Mesenteric fat pad (tissue), 1 donor: ENCODE measurements at places on chromosomes 2 and 18. TPM values are rescaled to one million over a fixed set of nuclear protein-coding genes. Genes with fewer than 3 reads are reported as not detected.

Gene UCN
- total RNA-seq: 1.0 TPM

Gene GPR45
- not detected for total RNA-seq

Gene PIEZO2
- total RNA-seq: 3.1 TPM

Gene TDRD15
- total RNA-seq: 0.06 TPM

Gene IGFBP5
- total RNA-seq: 497 TPM

Gene DPP4
- 6.9 TPM for total RNA-seq

Gene TRIM43B
- not detected for total RNA-seq

Gene CCDC68
- 6.0 TPM for total RNA-seq

Gene GAL3ST2
- not detected for total RNA-seq

Gene ZBTB7C
- 14.2 TPM for total RNA-seq

Gene LRRFIP1
- 144 TPM for total RNA-seq

Gene UPP2
- not detected for total RNA-seq

Gene NAT8
- not detected for total RNA-seq

Gene COL4A4
- total RNA-seq: 0.45 TPM

Gene CYS1
- total RNA-seq: 0.80 TPM

Gene DYNAP
- total RNA-seq: not detected
